ENCODE measurements at places on chromosomes 6 and 20.

GRCh38 chr6:20434766-20435165, 33.1 kb downstream of the E2F3 start:
- DNase-seq: no peak

GRCh38 chr6:112203577-112204349, 50.6 kb downstream of the LAMA4 start:
- no peak for DNase-seq

DNA sequence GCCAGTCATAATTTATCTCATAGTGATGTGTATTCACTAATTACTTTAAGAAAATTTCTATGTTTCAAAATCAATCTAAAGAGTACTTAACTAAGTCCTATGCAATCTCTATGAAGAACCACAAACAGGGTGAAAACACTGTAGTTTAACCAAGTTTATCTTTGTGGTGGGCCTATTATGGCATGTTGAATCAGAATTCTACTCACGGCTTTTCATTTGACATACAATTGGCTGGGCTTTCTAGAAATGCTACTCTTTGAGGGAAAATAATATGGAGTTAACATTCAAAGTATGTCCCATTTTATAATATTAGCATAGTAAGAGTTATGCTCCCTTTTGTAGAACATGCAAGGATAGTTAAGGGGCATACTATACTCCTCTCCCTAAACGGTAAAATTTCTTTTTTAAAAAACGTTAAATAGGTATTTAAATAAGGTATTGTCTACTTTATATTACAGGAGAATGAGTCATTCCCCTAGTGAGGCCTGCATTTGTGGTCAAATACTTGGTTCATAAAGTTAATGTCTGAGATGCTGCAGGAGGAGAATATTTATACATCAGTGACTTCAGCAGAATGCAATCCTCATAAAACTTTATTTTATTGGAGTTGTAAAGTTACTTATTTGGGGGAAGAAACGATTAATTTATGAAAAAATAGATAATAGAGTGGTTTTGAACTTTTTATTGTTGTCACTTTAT, 1.8 kb downstream of the MOXD1 start:
- DNase-seq: no peak

- DNase-seq: no peak
Observed at GRCh38 chr20:38854654-38855066, 49.2 kb downstream of the PPP1R16B start.
